Stimulated activated CD4-positive, alpha-beta T cell treated with anti-CD3 and anti-CD28 coated beads, Interleukin-12 subunit alpha, Interleukin-12 subunit beta, amount 100 ng/mL, for 24 hours (primary cell): ENCODE measurements at places on chromosomes 3 and 15.

GRCh38 chr3:48034000-48034516, 17.8 kb upstream of the MAP4 start:
- DNase-seq = no peak

- DNase-seq = no peak
Measured at GRCh38 chr3:32009957-32010356, 28.4 kb downstream of the ZNF860 start.

DNA sequence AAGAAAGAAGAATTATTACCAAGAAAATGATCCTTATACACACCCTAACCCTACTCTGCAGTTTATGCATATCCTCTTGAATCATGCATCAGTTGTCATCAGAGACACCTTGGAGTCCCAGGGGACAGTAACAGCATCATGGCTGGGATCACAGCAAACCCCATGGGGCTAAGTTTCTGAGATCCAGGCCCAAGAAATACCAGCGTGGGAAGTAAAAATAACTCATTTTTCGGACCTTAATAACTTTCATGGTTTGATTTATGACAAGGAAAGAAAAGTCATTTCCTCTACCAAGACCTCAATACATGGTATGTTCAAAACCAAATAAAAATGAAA, 38.8 kb upstream of the B3GNT5 start:
- DNase-seq = no peak

DNA sequence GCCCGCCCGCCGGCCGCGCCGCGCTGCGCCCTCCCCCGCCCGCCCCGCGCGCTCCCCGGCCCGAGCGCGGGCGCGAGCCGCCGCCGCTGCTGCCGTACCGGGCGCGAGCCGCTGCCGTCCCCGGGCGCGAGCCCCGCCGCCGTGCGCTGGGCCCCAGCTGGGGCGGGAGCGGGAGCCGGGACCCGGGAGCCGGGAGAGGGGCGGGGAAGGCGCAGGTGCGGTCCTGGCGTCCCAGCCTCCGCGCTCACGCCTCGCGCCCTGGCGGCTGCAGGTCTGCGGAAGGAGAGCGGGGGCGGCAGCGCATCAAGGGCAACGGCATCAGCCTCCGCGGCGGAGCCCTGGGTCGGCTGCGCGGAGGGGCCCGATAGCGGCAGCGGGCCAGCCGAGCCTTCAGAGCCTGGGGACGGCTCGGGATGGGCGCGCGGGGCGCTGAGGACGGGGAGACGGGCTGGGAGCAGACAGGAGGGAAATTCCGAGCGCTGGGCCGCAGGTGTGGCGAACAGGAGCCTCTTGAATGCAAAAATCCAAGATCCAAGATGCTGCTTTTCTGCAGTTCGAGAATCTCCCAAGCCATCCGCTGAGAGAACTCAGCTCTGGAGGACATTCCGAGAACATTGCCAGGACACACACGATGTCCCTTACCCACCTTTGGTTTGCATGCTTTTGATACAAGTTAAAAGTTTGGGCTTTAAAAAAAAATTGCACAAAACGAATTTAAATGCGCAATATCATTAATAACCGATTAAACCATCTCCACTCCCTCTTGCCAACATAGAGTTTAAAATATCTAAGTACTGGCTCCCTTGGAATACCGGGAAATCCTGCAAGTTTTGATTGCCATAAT, 251.1 kb downstream of the TJP1 start:
- no peak for DNase-seq

GRCh38 chr3:66317750-66318376, 97.1 kb downstream of the SLC25A26 start:
- DNase-seq = no peak

GRCh38 chr3:10376353-10376752, 55.4 kb upstream of the SEC13 start:
- DNase-seq = no peak

DNA sequence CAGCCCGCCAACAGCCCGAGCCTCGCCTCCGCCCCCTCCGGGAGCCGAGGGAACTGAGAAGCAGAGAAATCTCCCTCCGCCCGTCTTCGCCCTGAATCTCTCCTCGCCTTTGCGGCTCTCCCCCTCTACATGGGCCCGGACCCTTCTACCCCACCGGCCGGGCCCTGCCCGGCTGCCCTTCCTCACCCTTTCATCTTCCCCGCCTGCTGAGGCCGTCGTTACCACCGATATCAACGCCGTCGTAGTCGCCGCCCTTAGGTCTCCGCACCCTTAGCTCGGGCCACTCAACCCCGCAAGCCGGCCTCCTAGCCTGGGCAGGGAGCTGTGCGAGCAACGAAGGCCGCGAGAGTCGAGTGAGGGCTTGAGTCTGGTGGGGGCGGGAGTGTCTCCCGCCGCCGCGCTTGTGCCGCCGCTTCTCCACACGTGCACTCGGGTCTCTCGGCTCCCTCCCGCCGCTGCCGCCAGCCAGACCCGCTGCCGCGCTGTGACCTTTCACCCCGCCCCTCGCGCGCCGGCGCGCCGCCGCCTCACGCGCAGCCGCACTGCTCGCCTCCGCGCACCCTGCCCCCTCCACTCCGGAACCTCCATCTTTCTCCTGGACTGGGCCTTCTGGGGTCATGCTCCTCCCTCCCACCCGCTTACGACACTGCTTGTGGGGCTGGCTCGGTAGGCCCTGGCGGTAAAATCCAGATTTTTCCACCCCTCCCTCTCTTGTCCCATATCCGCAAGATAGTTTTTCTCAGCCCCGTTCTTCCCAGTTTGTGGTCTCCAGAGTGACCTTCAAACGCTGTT, at the start of gene NAA50:
NAA50 (minus strand) TSS at position 494 of the 792 bp plus-strand sequence; CDS start at position 194, 300 bp downstream.
- DNase-seq = peak; percentile 92

- DNase-seq = no peak
Measured at GRCh38 chr3:112308151-112308911, 14.3 kb upstream of the SLC9C1 start.

GRCh38 chr3:173699353-173699752, 301.8 kb downstream of the NLGN1 start:
- DNase-seq = no peak

DNA sequence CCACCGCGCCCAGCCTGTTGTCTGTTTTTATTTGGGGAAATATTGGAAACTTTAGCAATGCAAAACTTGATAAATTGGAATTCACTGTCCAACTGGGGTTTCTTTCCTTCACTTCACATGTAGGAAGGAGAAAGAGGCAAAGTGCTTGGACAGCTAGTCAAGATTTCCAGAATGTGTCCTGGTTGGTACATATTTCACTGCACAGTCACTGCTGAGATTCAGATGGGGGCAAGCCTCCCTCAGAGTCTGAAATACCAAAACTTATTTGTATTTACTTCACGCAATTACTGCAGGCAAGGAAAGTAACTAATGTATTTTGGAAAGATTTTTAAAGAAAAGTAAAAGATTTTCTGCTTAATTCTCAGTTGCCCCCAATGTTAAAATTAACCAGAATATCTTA, 21.0 kb downstream of the LRRC31 start:
- no peak for DNase-seq

GRCh38 chr3:85592256-85592655, 633.5 kb downstream of the CADM2 start:
- DNase-seq = no peak

- DNase-seq = no peak
Measured at GRCh38 chr3:136932523-136932922, 25.3 kb upstream of the IL20RB start.

- DNase-seq = no peak
Measured at GRCh38 chr3:161137260-161137659, 32.1 kb upstream of the B3GALNT1 start.

GRCh38 chr3:151871639-151872468, 1.6 kb upstream of the SUCNR1 start:
- DNase-seq = no peak

DNA sequence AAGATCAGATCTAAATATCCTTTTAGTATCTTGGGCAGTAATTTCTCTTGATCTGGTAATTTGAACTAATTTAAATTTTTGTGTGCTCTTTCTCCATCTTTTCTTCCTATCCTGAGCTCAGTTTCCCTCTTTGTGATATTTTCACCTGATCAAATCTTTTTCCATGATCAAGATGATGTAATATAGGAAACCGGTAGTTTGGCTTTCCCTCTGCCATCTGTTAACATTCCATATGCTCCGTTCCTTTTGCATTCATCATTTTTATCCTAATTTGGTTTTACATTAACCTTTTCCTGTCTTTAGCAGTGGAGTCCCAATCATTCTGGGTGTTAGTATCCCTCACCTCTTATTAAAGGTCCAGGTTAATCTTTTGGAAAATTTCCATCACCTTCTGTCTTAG, 5.9 kb upstream of the ABHD6 start:
- DNase-seq = no peak

DNA sequence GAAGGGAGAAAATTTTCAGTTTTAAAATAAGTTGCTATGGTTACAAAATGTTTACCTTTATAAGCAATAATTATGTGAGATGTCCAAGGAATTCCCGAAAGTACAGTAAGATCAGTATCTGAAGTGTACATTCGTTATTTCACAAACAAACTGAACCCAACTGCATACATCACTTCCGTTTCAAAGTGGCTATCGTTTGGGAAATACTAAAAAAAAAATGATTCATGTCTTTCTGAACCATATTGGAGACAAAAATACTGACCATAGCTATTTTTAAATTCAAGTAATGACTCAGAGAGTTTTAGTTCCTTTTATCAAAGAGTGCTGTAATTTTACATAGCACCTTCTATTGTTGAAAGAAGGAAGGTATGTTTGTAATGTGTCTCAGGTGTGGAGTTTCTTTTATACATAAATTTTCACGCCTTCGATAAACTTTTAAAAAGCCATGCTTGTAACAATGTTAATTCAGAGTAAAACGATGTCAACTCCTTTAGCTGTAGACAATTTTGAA, 8.0 kb upstream of the ANKRD28 start:
- DNase-seq = no peak
